Left colon (tissue), 2 donors: ENCODE measurements at places on chromosomes 2 and 18.

DNA sequence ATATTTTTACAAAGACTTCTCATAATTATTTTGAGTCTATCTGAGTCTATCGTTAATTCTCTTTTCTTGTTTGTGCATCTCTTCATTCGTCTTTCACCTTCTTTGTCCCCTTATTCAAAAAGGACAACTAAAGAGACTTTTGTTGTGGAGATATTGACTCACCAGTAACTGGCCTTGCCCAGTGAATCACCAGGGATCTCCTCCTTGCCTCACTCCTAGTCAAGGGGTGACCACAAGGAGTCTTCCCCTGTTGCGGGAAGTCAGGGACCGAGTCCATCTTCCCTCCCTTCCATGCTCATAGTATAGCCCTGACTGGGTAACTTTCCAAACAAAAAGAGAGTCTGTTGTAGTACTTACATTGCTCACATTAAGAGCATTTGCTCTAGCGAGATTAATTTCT lies 158.9 kb downstream of the NEB start:
- no peak for DNase-seq

DNA sequence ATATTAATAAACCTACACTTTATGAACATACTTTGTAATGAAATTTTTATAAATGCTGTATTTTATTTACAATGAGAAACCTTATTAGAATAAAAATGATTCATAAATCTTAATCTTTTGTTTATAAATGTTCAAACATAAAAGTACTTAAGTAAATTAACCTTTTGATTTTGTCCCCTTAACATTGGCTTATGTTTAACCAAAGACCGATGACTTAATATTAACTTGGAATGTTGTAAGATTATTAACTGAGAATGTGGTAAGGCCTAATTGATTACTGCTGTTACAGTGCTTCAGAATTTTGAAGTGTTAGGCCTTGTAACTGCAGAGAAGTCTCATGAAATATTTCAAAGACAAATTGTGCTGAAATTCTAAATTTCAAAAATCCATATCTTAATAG lies 5.7 kb downstream of the CPS1 start:
- DNase-seq, result no peak

DNA sequence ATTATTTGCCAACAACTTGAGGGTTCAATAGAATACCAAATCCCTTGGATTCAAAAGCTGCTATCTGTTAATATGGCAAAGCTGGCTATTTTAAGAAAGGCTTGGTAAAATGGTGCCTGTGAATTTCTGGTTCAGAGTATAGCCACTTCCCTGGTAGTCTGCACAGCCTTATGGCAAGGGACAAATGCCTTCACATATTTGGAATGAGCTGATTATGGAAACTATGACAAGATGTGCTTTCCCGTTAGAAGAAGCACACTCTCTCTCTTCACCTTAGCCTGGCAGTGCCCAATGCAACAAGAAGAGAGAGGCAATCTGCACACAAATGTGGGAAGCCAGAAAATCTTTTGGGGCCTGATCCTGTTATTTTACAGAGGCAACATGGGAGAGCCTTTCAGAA lies 47.5 kb upstream of the MAP3K20 start:
- DNase-seq, result no peak

DNA sequence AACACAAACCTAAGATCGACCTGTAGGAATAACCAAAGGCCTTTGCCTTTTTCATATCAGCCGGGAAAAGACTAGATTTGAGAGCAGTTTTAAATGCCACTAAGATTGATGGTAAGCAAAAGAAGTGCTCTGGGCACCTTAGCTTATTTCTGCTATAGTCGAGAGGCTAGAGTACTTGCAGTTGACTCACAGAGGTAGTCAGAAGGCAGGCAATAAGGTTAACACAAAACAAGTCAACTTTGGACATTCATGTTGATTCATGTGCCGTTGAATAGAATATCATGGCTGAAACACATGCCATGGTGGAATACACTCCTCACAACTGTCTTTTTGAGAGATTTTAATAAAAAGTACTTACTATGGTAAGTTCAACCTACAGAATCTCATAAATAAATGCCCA lies 507.6 kb downstream of the ZEB2 start:
- no peak for DNase-seq

- DNase-seq, result no peak
Observed at GRCh38 chr2:229779650-229780049, 65.3 kb upstream of the DNER start.

- no peak for DNase-seq
Observed at GRCh38 chr18:66077066-66077465, 326.3 kb downstream of the CDH7 start.

DNA sequence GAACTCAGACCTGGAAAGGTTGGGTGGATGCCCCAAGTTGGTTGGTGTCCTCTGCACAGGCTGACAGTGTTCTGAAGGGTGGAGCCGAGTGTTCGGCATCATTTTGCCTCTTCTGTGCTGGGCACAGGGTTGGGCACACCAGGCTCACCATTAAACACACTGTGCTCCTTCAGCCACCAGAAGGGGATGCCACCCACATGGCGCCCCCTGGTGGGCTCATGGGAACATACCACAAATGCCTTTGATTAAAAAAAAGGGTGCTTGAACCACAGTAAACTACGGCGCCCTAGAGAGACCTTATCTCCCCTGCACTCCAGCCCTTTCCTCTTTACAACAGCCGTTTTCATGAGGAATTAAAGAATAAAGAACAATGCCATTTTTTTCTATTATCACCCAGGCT lies 89.4 kb downstream of the CELF4 start:
- DNase-seq, result no peak

GRCh38 chr2:200665626-200666453 lies 80.0 kb downstream of the AOX1 start:
- DNase-seq, result no peak

DNA sequence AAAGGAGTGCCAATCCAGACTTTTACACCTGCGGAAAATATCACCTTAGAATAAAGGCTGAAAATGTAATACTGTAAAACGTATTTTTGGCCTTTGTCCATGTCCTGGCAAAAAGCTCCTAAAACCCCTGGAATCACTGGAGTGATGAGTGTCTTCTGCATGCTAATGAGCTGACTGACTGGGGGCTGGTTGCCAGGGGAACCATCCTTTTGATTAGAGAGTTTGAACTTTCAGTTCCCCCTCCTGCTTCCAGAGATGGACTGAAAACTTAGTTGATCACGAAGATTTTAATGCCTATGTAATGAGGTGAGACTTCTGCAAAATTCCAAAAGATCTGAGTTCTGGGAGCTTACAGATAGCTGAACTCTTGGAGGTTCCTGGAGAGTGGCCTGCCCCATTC lies 20.5 kb downstream of the PUM2 start:
- no peak for DNase-seq

GRCh38 chr18:12048827-12049175 lies 44.8 kb upstream of the ANKRD62 start:
- DNase-seq, result no peak

DNA sequence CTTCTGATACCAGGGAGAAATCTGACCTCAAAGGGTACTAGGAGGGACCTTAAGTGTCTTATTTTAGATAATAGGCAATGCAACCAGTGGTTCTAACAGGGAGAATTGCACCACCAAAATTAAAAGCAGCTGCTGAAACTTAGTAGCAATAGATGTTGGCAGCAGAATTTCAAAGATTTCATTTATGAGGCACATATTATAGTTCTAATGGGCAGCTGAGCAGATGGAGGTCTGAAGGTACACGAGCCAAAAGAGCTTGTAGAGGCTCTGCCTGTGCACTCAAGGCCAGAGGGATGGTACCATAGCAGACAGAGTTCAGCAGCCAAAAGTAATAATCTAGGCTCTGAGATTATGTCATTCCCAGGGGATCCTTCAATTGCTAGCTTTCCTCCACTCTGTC lies 87.3 kb upstream of the NCKAP5 start:
- DNase-seq, result no peak

- no peak for DNase-seq
Observed at GRCh38 chr2:58543442-58543841, 302.3 kb upstream of the FANCL start.

DNA sequence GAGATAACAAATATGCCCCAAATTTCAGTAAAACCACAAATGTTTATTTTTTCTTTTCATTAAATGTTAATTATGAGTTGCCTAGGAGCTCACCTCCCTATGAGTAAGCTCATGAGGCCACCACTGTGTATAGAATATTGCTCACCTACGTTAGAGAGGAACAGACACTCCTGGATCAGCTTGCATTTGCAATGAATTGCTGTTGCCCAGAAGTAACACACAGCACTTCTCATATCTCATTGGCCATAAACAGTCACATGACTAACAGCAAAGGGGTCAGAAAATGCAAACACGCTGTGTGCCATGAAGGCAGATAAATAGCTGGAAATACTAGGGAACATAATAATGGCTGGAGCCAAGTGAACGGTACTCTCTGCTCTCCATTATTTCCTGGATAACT lies 89.0 kb upstream of the GALNT5 start:
- DNase-seq, result no peak

- DNase-seq, result no peak
Observed at GRCh38 chr2:33395034-33395433, 81.4 kb upstream of the RASGRP3 start.

- DNase-seq, result no peak
Observed at GRCh38 chr2:133968446-133968845, 285.4 kb upstream of the MGAT5 start.

GRCh38 chr2:206802654-206803514 lies 37.5 kb downstream of the FASTKD2 start:
- no peak for DNase-seq

DNA sequence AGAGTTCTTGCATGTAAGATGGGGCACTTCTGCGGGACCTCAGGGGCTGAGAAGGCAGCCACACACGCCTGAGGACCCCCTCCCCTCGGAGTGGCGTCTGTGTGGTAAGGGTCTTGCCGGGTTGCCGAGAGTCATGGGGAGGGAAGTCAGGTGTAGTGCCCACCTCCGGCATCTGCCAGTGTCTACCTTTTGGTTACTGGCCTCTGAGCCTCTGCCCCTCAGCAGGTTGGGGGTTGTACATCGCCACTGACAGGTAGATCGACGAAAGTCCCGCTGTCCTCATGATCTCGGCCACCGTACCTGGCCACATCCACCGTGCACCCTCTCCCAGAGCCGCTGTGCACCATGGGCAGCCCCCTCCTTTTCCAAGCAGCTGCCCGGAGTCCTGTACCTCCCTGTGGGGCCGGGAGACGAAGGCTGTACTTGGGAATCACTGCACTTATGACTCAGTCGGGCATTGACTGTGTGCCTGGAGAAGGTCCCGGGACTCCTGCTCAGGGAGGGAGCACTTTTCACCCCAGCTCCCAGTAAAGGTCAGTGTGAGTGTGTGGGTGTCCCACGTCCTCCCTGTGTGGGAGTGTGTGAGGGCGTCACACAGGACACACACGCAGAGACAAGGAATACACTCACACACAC lies 332.4 kb upstream of the MYT1L start:
- no peak for DNase-seq

- DNase-seq, result no peak
Observed at GRCh38 chr2:119028327-119029174, 86.6 kb downstream of the MARCO start.

DNA sequence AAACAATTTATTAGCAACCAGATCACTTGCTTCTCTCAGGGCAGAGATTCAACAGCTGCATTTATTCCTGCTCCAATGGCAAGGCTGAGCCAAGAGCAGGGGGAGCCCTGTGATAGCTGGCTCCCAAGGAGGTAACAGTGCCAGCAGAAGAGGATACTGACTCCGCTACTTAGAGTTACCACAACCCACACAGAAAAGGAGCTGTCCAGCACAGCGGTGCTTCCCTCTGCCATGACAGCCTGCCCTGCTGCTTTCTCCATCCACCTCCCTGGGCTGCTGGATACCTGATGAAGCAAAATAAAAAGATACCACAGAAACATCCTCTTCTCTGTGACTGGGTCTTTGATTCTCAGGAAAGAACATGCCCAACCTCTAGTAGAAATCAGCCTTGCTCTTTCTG lies 467.2 kb downstream of the LRRTM4 start:
- DNase-seq, result no peak

DNA sequence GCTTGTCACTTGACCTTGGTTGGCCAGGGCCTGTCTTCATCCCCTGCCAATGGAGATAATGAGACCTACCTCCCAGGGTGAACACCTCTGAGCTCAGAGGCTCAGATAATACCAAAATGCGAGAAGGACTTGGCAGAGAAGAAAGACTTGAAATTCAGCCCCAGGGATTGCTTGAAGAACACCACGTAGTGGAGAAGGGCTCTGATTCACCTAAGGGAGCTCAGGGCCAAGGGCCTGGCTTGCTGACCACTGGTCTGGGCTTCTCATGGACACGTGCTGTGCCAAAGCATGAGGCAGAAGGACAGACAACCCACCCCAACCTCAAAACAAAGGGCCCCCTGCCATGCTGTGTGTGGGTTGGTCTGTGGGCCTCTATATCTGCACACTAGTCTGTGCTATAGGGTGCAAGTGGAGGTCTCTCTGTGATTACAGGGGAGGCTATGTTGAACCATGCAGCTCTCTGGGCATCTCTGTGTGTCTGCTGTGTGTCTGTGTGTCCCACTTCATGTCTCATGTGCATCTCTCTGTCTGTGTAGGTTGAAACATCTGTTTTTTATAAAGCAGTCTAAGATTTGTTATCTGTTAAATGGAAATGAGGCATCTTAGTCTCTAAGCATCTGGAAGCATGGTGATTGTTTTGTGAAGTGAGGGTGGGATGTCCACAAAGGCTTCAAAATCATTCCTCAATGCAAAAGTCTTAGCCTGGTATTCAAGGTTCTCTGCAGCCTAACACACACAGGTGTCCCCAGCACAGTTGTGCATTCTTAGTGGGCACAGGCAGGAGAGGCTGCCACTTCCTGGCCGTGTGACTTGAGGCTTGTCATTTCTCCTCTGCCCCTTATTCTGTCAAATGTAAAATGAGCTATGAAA lies 61.0 kb upstream of the EPAS1 start:
- no peak for DNase-seq

DNA sequence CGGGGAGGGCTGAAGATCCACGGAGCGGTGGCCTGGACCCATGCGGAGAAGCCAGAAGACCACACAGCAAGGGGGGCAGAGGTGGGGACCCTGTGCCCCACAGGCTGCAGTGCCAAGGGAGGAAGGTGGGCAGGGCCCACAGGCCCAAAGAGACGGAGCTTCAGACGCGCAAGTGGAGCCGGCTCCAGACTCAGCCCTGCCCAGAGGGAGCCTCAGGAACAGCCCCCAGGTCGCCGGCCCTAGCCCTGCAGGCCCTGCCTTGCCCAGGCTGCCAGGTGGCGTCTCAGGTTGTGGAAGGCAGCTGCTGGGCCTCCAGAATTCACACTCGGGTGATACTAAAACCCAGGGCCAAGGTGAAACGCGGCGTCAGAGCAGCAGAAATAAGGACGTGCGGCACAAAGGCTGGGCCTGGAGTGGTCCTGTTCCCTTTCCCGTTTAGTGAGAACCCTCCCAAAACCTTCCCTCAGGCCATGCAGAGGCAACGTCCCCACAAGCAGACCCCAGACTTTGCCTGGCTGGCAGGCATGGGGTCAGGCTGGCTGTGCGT lies 36.8 kb downstream of the SLC66A2 start:
- no peak for DNase-seq

GRCh38 chr2:55610954-55611743 lies 6.3 kb downstream of the PPP4R3B start:
- DNase-seq, result no peak
